A549 treated with GW870086 at 1 μM for 4 hours (cell line): ENCODE measurements at places on chromosomes 3 and 15. TPM values are rescaled to one million over a fixed set of nuclear protein-coding genes. Genes with fewer than 3 reads are reported as not detected.

The SPG11 gene
- total RNA-seq, result 8.1 to 11.4 TPM (median 8.8 TPM) in 5 replicates

The MAN2C1 gene
- 62.1 to 85.3 TPM (median 75.3 TPM) in 5 replicates for total RNA-seq

The PATL2 gene
- 0.10 to 0.24 TPM (median 0.13 TPM) in 4 of 5 replicates, not detected in the other for total RNA-seq

The VEPH1 gene
- total RNA-seq, result 0.31 to 1.0 TPM (median 0.61 TPM) in 5 replicates

The LRRC31 gene
- not detected in 5 replicates for total RNA-seq

The PDIA5 gene
- 26.5 to 31.5 TPM (median 30.1 TPM) in 5 replicates for total RNA-seq

The TICRR gene
- 10.4 to 14.1 TPM (median 12.1 TPM) in 5 replicates for total RNA-seq
